Hindlimb muscle (tissue), 1 donor: ENCODE measurements at places on chromosomes 4 and X.

GRCh38 chrX:42943051-42943974 lies 165.3 kb upstream of the PPP1R2C start:
- DNase-seq, result no peak

DNA sequence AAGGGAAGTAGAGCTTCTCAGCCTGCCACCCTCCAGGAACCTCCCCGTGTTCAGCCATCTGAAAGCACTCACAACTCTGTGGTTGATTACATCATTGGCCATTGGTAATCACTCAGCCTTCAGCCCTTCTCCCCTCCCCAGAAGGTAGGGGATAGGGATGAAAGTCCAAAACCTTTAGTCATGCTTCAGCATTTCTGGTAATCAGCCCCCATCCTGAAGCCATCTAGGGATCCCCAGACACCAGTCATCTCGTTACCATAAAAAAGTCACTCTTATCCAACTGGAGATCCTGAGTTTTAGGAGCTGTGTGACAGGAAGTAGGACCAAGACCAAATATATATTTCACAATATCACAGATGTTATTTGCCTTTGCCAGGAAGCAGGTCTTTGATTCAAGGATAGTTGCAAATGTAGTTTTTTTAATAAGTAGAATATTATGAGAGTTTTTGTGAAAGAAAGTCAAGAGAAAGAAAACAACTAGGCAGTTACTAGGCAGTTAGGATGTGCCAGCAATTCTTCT lies 364.6 kb upstream of the NOCT start:
- peak; percentile 61 for DNase-seq

- DNase-seq, result no peak
These were observed 557.6 kb upstream of the DIPK2B start for GRCh38 chrX:45758319-45758718.

- no peak for DNase-seq
These were observed 81.2 kb downstream of the ABLIM2 start for GRCh38 chr4:8077181-8078108.

- no peak for DNase-seq
These were observed 43.5 kb downstream of the CCDC158 start for GRCh38 chr4:76377481-76377901.

DNA sequence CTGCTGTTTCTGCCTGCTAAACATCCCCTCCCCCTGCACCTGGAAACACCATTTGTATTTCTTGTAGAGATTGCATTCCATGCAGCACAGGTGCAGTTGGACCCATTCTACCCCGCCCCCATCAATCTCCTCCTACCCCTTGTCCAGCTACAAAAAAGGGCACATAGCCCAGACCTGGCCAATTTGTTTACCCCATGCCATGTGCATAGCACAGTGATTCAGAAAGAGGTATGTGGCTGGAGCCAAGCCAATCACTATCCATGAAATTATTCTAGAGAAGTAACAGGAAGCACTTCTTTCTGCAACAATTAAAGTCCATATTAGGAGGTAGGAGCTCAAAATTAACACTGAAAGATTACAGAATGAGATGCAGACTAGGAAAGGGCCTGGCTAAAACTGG lies 20.2 kb upstream of the TMEM184C start:
- no peak for DNase-seq

DNA sequence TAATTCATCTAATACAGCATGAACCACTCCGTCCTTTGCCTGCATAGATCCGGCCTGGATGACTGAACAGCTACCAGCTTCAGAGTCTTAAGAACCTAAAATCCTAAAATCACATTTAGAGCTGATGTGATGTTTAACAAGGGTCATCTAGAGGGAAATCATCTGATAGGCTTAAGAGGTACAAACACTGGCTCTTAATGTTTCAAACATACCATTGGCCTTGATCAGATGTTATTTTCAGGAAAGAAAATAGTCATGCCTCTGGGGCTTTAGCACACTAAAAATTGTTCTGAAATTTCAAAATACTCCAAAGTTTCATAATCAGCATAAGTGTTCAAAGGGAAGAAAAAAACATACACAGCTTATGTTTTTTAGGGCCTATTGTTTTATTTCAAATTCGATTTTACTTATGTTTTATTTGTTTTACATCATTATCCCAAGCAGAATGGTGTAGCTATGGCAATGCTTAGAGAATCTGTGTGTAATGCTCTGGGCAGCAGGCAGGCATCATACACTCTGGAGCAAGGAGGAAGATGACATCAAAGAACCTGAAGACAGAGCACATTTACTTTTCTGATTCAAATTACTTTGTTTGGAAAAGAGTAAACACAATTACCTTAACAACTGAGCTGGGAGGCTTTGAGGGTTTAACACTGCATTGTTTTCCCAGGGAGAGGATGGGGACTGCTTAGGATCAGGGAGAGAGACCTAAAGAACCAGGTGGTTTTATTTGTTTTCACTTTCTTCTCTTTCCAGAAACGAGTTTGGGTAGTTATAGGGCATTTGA lies 25.3 kb upstream of the LEF1 start:
- DNase-seq, result no peak

DNA sequence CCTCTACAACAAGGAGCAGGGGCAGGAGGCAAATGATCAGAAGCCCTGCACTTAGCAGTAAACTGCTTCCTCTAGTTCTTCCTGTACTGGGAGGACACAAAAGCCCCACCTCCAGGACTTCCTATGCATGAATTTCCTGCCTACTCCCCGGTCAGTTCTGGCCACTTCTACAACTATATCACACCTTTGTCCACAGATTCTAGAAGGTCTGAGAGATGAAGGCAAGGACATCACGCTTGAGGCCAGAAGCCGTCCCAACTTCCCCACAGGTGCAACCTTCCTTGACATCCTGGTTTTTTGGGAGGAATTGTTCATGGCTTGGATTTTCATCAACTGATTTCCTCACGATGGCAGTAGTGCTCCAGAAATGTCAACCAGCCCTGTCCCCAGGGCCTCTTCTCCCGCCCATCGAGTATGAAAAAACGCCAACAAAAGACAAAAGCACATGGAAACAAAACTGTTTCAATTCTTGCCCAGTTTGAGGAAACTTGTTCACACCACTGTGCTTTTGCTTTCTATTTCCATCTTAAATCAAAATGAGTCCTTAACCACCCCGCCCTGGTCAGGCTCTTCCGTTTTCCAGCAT lies 206.5 kb upstream of the STK26 start:
- peak; percentile 23 for DNase-seq

DNA sequence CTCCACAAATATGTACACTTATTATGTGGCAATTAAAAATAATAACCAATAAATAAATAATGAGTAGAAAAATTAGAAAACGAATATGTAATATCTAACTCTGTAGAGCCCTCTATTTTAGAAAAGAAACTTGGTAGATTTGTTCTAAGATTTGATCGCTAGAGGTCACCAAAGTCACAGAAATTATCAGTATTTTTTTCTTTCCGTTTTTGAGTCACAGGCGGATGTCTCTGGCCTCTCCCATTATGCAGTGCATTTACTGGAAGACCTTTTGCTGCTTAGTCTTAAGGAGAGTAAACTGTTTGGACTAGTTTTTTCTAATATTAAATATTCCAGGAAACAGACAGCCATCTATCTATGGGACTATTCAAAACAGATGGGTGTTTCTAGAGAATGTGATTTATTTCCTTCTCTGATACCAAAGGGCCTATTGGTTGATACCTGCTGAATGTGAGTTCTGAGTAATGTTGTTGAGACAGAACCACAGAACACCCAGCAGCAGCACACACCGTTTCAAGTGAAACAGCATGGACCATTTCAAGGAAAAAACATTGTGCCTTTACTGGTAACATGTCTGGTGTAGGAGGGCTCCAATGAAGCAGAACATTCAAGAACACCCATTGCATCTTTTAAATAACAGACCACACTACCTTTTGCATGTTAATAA lies 34.0 kb upstream of the GYPA start:
- DNase-seq, result peak; percentile 56

GRCh38 chrX:39957816-39958566 lies 139.8 kb downstream of the BCOR start:
- no peak for DNase-seq

DNA sequence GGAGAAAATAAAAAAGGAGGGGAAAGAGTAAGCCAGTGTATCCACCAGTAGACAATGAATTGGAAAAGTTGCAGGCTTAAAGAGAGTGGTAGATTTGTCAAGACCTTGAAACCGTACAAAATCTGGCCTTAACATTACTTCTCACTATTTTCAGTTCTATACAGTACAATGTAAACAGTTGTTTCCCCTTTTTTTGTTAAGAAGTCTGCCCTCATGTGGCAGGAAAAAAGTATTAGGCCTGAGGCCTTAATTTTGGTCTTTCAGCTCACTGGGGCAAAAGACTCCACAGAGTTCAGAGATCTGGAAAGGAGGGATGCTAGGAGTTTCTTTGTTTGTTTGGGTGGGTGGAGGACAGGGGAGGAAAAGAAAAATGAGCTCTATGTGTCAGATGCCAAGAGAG lies 92.8 kb upstream of the CCDC160 start:
- DNase-seq, result no peak

DNA sequence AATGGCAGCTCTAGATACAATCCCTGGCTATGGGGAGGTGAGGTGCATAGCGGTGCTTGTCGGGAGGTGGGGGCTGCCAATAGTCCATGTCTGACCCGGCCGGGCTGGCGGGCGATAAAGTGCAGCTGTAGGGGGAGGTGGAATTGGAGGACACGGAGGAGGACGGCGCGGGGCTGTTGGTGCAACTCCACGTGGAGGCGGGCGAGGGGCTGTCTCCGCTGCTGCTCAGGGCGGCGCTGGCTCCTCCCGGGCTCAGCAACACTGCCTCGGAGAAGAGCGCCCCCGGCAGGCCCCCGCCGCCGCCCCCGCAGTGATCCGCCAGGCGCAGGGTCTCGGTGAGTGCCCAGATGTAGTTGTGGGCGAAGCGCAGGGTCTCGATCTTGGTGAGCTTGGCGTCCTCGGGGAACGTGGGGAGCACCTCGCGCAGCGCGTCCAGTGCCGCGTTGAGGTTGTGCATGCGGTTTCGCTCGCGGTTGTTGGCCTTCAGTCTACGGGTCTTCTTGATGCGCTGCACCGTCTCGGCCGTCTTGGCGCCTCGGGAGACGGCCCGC lies 1.3 kb downstream of the NEUROG2 start:
- DNase-seq, result no peak

DNA sequence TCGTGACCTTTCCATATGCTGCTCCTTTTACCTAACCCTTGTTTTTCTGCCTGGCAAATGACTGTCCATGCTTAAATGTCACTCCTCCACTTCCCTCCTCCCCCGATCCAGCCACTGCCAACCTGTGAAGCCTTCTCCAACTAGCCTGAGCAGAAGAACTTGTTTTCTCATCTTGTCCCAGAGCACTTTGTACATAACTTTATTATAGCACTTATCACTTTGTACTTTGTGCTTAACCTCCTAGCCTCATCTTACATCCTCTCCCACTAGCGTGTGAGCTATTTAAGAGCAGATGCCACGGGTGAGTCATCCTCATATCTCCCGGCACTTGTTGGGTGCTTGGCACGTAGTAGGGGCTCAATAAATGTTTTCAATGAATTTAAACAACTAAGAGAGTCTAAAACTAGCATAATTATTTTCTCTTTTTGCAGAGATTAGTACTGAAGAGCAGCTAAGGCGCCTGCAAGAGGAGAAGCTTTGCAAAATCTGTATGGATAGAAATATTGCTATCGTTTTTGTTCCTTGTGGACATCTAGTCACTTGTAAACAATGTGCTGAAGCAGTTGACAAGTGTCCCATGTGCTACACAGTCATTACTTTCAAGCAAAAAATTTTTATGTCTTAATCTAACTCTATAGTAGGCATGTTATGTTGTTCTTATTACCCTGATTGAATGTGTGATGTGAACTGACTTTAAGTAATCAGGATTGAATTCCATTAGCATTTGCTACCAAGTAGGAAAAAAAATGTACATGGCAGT lies 46.9 kb downstream of the XIAP start:
- DNase-seq, result no peak

GRCh38 chr4:70589785-70590184 lies 2.3 kb upstream of the AMBN start:
- DNase-seq, result no peak

GRCh38 chr4:174450786-174451125 lies 71.5 kb downstream of the HPGD start:
- no peak for DNase-seq

DNA sequence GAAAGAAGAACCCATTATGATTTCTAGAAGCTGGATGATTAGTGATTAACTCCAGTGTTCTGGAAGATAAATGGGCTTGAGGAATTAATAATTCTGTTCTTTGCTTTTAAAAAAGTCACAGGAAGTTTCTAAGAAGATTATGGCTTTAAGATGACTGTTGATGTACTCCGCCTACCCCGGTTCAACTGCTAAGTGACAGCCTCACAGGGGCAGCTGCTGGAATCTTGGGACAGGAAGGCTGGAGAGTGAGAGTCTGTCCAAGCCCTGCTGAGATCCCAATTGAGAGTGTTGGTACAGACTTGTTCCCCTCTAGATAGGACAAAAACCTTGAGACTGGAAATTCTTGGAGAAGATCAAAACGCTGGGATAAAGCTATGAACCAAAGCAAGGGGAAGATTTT lies 37.3 kb downstream of the NPY1R start:
- no peak for DNase-seq

DNA sequence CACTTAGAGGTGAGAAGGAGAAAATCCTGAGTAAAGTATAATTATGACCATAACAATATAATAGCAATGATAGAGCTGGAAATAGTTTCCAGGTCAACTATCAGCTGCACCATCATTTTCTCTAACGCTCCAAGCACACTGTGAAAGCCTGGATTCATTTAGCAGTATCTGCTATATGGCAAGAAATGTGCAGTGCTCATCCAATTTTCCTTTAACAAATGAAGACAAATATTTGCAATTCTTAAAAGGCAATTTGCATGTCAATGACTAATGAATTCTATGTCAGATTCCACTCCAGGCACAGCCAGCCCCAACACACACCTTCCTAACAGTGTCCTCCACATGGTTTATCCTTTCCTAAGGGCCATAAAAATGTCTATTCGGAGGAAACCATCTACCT lies 12.7 kb downstream of the PRSS12 start:
- DNase-seq, result no peak

DNA sequence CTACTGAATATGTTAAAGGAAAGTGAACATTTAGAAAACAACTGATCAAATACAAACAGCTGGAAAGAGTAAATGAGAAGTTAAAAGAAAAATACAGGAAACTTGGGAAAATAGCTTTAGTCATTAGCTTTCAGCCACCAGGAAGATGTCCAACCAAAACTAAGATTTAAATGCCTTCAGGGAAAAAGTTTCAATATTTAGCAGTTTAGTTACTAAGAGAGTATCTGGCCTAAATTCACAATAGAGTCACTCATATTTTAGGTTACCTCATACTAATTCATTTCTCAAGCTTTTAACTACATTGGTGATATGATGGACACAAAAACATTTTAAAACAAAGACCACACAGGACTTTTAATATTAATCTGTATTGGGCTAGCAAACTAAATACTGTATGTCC lies 13.1 kb upstream of the KLHL13 start:
- DNase-seq, result no peak

DNA sequence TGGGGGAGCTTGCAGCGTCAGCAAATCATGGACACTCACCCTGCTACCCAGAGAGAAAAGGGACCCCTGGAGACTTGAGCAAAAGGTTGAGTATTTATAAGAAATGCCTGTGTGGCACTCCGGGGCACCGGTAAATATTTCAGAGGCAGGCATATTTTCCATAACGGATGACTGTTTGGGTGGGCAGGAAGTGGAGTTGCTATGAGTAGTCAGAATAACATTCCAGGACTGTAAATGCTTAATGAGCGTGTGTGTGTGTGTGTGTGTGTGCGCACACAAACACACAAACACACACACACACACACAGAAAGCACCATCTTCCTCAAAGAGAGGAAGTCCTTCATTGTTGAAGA lies 74.6 kb downstream of the MXRA5 start:
- DNase-seq, result no peak
